Epithelial cell of prostate (primary cell): ENCODE measurements at places on chromosomes 12 and 14.

DNA sequence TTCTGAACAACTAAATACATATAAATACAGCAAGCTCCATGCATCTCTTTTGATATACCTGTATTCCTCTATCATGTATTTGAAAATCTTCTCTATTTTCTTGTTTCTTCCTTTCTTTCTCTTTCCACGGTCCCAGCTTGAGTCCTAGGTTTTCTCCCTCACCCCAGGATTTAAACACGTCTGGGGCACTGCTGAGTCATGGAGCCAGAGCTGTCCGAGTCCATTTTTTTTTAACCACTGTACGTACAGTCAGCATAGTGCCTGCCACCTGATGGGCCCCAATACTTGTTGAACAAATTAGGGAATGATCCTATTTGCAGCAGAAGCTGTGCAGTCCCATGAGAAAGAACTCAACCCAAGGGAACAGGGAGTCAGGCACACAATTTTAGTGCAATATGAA is 158.1 kb downstream of the ATP23 start:
- DNase-seq: no peak

DNA sequence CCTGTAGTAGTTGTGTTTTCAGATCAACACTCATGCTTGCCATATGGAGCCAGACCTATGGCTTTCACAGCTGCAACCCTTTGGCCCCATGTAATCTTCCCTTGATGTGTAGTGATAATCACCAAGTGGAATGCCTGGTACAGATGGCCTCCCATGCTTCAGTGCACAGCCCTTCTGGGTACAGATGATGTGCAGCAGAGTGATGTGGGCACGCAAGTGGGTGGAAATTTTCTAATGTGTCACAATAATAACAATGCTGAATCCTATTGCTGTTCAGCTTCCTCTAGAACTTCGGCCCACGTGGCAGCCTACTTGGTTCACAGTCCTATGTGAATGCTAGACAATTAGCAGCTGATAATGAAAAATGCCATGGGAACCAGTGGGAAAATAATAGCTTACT is 188.1 kb downstream of the SNAPC1 start:
- no peak for DNase-seq

DNA sequence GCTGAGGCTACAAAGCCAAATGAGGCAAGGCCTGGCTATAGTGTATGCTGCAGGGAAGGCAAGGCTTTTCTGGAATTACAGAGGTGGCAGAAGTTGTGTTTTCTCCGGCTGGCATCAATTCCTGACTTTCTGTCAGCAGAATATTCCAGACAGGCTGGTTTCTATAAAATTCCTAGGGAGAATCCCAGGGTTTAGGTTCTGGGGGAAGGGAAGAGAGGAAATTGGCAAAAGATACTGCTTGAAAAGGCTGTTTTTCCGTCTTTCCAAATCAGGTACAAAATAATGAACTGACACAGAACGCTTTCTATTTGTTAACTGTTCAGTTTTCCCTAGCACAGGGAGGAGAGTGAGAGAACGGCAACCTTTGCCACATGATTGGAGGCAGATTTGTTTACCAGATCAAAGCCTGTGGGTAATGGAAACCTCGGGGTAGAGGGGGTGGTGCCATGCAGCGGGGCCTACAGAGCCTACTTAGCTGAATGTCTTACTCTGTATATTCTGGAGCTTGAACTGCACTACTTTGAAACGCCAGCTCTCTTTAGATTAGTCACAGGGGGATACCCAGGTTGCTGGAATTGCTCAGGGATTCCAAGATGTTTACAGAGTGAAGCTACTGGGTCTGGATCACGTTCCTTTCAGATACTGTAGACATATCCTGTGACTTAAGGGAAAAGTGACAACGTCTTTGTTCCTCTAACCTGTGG is 65.8 kb upstream of the DACT1 start:
- DNase-seq: no peak

- DNase-seq: no peak
These were observed 173.3 kb upstream of the RASSF8 start for GRCh38 chr12:25785134-25785533.

- no peak for DNase-seq
These were observed 10.0 kb downstream of the ITGA7 start for GRCh38 chr12:55697686-55698085.

GRCh38 chr12:23816394-23816851 is 133.0 kb downstream of the SOX5 start:
- no peak for DNase-seq

- DNase-seq: no peak
These were observed 19.6 kb upstream of the KERA start for GRCh38 chr12:91077228-91077954.

GRCh38 chr12:1365703-1366102 is 228.7 kb downstream of the FBXL14 start:
- no peak for DNase-seq

DNA sequence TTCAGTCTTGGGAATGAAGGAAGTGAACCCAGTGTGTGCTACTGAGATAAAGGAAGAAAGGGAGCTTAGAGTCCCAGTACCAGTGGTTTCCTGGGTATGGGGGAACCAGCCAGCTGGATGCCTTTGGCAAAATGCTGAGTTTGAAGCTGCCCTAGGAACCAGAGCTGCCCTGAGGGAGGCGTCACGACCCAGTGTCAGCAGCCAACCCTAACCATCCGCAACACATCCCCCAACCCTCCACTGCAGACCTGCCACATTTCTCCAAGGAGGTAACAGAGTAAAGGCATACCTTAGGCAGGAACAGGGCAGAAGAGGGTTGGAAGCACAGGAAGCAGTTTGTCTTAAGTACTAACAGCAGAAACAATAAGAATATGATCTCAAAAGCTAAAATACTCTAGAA is 28.6 kb downstream of the PRDM4 start:
- DNase-seq: no peak
